ENCODE measurements at places on chromosomes 7 and 10.

- peak; percentile 50 for DNase-seq
Measured at GRCh38 chr7:73429215-73429614, 4.4 kb upstream of the FZD9 start.

DNA sequence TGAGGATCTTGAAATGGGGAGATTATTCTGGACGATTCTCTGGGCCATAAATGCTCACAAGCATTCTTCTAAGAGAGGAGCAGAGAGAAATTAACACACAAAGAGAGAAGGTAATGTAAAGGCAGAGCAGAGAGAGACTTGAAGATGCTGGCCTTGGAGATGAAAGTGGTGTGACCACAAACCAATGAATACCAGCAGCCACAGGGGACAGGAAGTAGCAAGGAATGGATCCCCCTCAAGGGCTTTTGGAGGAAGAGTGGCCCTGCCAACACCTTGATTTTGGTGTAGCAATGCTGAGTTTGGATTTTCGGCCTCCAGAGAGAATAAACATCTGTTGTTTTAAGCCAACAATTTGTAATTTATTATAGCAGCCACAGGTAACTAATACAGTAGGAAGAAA is 1155.6 kb downstream of the TYW1 start:
- DNase-seq, result no peak

DNA sequence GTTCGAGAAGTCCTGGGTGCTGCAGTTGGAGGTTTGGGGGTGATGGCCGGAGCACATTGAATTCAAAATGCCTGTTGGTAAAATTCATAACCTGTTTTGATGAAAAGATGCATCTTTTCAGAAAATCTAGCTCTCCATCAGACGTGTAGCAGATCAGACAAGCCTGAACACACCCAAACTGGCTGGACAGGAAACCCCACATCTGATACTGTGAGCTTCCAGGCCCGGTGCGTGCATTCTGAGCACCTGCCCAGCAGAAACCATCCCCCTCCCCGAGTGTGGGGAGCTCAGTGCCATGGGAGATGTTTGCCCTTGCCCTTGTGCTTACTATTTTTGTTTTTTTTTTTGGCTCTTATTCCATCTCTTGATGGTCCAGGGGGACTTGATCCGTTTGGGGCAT is 417.1 kb downstream of the TCERG1L start:
- DNase-seq, result no peak

- DNase-seq, result no peak
Measured at GRCh38 chr7:28018020-28018419, 162.6 kb downstream of the JAZF1 start.

GRCh38 chr10:51501396-51501795 is 198.0 kb downstream of the CSTF2T start:
- DNase-seq, result no peak

DNA sequence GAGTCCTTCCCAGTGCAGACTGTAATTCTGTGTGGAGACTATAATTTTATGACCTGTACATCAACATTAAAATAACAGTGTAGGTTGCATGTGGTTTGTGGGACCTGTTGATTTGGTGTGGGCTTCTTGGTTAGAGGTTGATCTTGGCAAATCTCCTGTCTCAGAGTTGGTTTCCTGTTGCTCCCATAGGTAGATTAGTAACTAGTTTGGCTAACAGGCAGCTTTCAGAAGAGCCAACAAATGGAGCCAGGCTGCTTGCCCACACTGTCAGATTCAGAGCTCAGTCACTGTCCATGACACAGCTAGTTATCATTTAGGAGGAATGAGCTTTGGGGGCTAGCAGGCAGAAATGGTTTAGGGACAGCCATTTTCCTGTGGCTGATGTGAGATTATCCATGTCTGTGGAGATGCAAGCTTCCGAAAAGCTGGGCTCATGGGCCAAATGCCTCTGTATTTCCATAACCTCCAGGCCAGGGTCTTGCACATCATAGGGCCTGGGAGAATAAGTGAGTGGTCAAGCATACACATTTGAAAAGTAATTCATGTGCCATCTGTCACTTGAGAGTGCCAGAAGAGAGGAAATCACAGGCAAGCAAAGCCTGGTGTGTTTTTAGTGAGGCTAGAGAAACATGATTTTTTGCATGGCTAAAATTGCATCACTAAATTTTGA is 33.4 kb downstream of the CCM2 start:
- no peak for DNase-seq

DNA sequence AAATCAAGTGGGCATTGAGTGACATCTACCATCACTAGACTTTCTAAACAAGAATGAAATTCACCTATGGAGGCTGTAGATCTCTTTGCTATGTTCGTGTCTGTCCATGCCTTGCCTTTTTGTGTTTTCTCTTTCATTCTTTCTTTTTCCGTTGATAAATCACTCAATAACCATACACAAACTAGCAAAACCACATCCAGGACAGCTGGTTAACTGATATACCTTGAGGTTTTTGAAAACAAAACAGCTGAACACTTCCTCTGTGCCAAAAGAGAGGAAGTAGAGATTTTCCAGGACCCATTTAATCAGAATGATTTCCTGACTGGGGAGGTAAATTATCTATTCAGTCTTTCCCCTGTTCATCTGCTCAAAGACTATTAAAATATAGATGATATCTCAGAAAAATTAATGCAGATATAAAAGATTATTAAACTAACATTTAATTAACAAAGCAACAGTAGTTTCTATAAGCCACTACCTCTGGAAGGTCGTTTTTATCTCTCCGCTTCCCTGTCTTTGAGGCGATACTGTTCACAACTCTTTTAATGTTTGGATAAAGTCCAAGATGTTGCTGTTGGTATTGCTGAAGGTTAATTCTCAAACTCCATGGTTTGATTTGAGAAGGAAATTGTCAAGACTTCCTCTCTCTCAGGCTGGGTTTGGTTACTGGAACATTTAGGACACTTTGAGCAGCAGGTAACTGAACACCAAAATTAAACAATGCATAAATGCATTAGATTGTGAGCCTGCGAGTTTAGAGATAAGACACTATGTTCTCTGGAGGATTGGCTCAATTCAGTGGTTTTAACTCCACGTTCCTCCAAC is 24.4 kb upstream of the C10orf67 start:
- no peak for DNase-seq

DNA sequence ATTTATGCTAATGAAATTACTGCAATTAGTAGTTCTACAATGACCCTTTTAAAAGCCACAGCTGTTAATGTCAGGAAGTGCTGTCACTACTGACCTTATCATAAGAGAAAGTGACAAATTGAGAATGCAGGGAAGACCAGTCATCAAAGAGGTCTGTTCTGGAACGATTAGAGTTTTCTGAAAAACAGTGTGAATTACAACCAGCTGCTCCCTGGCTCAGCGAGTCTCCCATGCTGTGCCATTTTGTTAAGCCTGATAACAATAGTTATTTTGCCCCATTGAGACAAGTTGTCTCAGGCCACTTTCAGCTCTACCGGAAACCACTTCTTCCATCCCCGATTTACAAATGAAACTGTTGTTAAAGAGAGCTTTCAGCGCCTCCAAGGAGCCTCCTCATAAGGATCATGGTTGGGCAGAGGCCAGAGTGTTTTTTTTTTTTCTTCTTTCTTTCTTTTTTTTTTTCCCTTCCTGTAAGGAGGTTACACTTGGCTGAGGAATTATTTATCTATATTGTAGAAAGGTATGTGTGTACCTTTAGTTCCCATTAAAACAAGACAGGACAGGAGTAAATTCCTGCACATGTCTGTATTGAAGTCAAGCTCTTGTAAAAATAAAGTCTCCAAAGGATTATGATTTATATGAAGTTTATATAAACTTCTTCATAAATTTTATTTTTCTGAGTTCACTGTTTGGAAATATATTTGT is 173.6 kb downstream of the CDCA7L start:
- no peak for DNase-seq

DNA sequence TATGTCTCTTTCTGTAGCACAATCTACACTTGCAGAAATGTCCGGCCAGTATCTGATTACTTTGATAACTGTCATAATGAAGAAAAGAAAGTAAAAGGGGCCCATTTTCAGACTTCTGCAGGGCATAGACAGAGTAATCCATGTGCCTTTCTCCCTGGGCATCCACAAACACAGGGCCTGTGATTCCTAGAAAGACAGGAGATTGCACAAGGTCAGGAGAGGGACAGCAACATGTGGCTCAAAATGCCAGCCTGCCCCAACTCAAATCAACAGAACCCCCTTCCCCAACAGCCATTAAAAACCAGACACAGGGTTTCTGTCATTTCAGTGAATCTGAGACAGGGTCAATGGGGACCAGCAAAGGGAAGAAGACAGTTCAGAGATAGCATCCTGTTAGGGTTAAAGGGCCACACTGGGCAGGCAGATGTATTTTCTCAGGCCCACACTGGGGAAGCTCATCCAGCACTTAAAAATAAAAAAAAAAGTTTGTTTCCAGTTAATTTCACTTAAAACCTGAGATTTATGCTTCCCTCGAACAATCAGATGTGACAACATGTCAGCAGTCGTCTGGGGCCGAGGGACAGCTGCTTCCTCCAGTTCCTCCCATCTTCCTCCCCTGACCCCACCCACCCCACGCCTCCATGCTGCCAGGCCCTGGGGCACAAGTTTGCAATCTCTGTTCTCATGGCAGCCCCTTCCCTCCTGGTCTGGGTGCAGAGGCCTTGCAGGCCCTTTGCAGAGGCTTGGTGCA is 30.7 kb upstream of the ACSL5 start:
- no peak for DNase-seq
